ENCODE measurements at places on chromosomes 1 and 21.

DNA sequence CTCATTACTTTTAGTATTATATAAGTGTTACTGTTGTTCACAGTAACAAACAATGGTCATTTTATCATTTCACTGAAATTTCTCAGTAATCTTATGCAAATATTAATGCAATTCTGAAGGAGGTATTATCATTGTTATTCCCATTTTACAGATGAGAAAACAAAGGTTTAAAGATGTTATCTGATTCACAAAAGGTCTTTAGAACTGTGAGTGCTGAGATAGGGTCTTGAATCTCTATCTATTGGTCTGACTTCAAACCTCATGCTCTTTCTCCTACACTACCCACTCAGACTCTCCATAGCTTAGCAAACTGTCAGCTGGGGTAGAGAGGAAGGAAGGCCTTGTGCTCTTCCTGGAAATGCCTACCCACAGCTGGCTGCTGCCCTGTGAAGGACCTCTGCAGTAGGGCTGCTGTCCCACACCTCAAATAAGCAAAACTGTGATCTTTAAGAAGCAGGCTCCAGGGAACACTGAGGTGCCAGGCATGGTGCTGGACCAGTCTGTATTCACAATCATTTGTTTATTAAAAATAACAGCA, 6.2 kb upstream of the OSCP1 start:
- DNase-seq: no peak

- no peak for DNase-seq
These were observed 7.9 kb upstream of the AK5 start for GRCh38 chr1:77273891-77274290.

GRCh38 chr1:204475656-204476432, 18.8 kb downstream of the PIK3C2B start:
- no peak for DNase-seq

GRCh38 chr1:40224040-40224439, 23.7 kb upstream of the TMCO2 start:
- DNase-seq: no peak

DNA sequence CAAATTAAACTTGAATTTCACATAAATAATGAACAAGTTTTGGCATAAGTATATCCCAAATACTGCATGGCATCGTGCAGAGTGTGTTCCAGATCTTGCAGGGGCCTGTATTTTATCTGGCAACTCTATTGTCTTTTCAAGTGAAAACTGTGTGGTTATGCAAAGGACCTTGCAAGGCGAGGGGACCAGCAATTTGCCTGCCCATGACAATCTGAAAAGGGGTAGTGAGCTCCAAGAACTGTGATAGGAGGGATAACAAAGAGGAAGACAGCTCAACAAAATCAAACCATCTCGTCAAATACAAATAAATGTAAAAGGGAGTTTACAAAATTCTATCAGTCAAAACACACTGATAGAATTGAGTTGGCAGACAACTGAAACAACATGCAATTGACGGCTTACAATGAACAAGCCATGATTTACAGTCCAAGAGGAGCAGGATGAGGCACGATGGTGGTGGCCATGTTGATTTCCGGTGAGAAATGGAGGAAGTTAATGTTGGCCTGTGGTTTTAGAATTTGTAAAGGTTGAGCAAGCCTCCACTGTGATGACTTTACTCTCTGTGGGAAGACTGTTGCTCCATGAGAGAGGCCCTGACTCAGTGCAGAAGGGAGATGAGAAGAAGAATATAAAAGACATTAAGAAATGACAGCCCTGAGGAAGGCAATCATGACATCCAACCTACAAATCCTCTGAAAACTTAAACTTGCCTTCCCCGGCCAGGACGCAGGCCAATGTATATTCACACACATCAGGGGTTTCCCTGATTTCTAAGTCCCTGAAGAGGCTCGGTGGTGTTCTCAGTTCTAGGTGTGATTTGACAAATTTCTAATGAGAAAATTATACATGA, 132.2 kb downstream of the ADSS2 start:
- no peak for DNase-seq

DNA sequence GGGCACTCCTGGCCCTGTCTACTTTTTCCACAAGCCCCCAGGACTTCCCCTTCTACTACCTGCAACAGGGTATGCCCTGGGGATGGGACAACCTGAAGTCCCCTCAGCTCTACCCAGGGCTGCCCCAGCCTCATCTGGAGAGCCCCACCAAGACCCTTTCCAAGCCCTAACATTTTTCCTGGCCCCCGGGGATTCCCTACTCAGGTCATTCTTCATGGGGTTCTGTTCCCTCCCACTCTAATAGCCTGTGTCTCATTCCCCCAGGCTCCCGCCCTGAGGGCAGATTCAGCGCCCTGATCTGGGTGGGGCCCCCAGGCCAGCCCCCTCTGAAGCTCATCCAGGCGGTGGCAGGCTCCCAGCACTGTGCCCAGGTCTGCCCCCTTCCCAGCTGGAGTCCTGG, 9.6 kb downstream of the EXTL1 start:
- DNase-seq: no peak

DNA sequence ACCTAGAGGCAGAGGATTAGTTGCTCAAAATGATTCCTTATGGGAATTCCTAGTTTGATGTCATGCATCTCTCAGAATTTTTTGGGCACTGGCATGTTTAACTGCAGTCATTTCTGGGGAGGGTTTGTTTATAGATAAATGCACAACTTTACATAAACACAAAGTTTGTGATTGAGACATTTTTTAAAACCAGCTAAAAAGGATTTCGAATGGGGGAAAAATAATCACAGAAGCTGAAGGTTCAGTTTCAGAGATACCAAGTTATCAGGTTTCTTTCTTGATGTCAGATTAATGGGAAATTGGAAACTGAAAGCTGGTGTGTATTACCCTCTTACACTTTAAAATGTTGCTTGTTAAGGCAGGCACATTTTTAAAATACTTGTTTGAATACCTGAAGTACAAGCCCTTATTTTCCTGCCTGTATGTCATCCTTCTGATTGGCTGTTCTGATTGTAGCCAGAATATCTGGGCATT, 72.1 kb downstream of the DISP1 start:
- DNase-seq: no peak

DNA sequence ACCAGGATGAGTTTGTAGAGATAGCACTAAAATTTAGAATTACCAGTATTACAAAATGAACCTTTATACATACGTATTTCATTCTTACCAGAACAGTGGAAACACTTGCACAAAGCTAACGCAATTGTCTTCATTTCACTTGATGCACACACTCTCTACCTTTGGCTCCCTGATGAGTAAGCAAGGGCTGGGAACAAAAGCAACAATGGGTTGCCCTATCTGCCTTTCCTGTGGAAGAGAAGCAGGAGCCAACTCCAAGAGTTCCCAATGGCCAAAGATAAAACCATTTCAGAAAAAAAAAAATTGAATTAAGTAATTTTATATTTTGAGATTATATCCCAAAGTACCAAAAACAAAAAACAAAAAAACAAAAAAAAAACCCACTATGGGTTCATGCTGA, 344.1 kb upstream of the GREM2 start:
- DNase-seq: no peak

GRCh38 chr1:32946413-32946812, 18.2 kb downstream of the RNF19B start:
- DNase-seq: no peak

DNA sequence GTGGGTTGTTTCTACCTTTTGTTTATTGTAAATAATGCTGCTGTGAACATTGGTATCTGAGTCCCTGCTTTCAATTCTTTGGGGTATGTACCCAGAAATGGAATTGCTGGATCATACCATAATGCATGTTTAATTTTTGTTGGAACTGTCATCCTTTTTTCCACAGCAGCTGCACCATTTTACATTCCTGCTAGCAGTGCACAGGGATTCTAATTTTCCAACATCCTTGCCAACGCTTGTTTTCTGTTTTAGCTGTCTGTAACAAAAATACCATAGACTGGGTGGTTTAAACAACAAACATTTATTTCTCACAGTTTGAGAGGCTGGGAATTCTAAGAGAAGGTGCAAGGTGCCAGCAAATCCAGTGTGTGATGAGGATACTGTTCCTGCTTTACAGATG, 65.1 kb downstream of the RAVER2 start:
- DNase-seq: no peak

DNA sequence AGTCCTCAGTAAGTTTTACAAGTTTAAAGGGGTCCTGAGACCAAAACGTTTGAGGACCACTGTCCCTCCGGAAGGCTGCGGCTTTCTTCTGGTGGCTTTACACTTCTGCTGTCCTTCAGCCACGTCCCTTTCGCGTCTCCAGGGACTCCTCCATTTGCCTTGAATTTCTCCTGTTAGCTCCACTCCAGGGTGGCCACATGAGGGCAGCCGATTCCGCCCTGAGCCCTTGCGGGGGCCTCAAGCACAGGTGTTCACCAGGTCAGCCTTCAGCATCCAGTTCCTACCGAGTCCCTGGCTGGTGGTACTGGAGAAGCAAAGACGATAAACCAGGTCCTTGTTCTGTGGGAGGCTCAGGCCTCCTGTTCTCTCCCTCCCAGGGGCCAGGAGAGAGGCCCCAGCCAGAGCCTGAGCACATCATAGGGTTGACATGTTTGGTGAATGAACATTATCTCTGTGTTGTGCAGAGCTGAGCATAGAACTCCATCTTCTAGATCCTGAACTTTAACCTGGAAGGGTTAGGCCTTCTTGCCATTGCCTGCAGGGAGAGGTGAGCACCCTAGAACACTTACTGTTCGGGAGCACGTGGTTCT, 27.4 kb upstream of the COQ8A start:
- DNase-seq: no peak

Measured in HTR-8/SVneo (cell line).